ENCODE measurements at places on chromosomes 13 and 19.

GRCh38 chr19:41932720-41933332 lies 4.6 kb upstream of the ERFL start:
- DNase-seq: no peak

DNA sequence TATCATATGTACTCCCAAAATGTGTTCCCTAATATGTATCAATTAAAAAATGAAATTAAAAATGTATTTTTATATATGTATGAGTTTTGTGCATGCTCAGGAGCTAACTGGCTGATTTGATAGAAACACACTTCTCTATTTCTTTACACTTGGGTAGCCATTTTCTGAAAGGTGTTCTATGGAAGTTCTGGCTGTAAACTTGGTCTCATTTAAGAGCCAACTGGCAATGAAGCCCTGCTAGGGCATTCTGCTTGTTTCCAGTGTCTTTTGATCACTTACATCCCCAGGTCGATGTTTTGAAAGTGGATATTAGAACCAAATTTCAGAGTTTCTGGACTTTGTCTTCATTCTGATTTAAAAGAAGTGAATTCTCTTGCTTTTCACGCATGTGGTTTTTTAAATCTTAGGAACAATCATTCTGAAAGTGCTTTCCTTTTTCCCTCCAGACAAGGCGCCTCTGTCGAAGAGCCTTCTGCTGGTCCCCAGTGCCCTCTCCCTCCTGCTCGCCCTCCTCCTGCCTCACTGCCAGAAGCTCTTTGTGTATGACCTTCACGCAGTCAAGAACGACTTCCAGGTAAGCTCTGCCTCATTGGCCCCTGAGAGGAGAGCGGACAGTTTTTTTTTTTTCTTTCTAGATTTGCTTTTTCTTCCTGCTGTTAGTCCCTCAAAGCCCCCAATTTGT lies 20.1 kb downstream of the GPR18 start:
- no peak for DNase-seq

- DNase-seq: no peak
Measured at GRCh38 chr13:92122186-92122853, 723.9 kb downstream of the GPC5 start.

GRCh38 chr19:49651029-49651819 lies 9.2 kb downstream of the SCAF1 start:
- DNase-seq: no peak

DNA sequence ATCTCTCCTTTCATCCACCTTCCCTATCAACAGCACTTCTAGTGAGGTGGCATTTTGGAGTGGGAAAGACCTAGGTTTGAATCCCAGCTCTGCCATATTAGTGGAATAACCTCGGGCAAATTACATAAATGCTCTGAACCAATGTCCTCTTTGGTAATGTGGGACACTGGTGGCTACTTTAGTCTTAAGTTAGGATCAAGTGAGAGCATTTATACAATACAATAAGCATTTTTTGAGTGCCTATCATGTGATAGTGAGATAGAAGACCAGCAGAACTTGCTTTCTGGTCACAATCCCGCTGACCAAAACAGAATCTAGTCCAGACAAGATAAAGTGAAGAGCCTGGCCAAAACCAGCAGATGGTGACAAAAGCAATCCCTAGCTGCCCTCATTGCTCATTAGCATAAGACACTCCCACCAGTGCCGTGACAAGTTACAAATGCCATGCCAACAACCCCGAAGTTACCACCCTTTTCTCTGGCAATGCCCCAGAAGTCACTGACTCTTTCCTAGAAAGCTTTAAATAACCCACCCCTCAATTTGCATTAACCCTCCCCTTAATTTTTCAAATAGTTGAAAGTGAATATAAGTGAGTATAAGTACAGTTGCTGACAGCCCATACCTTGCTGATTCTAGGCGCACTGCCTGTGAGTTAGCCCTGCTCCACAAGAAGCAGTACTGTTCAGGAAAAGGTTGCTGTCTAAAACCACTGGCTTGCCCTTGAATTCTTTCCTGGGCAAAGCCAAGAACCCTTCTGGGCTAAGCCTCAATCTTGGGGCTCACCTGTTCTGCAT lies 28.9 kb upstream of the KPNA3 start:
- no peak for DNase-seq

- DNase-seq: no peak
Measured at GRCh38 chr13:95133498-95133897, 167.8 kb downstream of the ABCC4 start.

- no peak for DNase-seq
Measured at GRCh38 chr13:109741966-109742365, 44.4 kb downstream of the IRS2 start.

DNA sequence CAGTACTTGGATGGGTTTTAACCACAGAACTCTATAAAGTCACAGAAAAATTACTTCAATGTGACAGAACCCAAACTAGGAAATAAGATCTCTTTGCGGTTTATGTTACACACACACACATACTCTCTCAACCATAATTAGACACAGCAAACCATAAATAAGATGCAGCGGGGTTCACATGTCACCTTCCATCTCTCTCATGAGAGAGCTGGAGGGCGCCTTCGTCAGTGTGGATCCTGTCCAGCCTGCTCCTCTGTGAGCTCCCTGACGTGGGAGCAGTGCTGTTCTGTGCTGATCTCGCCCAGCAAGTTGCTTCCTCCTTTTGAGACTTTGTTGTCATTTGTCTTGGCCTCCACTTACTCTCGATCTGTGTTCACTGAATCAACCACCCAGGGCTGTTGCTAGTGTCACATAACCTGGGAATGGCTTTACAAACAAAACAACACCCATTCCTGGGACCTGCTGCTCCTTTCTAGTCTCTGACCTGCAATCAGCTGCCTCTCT lies 204.9 kb upstream of the KL start:
- DNase-seq: no peak

DNA sequence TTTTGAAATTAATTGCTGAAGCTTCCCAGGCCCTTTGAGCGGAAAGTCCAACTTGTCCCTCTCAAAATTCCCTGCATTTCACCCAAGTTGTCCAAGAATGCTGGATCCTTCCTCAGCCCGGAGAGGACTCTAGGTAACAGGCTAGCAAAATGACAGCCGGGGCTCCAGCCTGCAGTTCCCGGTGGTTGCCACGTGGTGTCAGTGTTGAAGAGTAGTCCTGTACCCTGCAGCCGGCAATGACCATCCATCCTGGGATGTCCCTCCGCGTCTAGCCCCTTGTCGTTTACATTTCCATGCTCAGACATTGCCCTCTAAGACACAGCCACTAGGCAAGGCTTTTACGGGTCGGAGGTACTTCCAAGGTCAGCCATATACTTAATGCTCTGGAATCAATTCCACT lies 31.4 kb upstream of the MTIF3 start:
- DNase-seq: peak; percentile 82

GRCh38 chr13:26557051-26557392 lies 461 bp upstream of the WASF3 start:
- peak; percentile 4 for DNase-seq

- no peak for DNase-seq
Measured at GRCh38 chr13:99046851-99047250, 69.0 kb upstream of the DOCK9 start.

DNA sequence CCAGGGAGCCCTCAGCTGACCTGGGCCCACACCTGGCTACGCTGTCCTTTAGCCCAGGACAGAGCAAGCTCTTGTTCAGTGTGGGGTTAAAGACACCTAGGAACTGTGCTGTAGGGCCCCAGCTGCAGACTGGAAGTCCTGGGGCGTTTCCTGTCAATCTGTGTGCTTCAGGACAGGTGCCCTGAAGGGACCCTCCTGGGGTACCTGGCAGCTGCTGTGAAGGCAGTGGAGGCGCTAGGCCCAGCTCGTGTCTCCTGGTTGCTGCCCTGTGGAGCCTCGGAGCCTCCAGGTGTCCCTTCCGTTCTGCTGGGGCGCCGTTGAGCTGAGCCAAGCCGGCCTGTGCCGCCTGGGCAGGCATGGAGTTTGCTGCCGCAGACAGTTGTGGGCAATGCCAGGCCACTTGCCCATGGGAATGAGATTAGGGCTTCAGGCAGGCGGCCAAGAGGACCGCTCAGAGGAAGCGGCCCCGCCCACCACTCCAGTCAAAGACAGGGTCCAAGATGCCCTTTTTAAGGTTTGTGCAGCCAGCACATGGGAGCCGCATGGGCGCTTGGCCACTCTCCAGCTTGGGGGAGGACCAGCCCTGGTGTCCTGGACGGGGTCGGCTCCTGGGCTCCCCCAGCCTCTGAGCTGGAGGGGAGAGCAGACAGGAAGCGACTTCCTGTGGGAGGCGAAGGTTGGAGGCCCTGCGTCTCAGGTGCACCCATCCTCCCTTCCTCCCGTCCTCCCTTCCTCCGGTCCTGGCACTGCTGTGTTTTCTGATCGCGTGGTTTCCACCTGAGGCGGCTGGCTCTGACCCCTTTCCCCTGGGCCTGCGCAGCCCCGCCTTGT lies 4.0 kb downstream of the PTBP1 start:
- DNase-seq: no peak

DNA sequence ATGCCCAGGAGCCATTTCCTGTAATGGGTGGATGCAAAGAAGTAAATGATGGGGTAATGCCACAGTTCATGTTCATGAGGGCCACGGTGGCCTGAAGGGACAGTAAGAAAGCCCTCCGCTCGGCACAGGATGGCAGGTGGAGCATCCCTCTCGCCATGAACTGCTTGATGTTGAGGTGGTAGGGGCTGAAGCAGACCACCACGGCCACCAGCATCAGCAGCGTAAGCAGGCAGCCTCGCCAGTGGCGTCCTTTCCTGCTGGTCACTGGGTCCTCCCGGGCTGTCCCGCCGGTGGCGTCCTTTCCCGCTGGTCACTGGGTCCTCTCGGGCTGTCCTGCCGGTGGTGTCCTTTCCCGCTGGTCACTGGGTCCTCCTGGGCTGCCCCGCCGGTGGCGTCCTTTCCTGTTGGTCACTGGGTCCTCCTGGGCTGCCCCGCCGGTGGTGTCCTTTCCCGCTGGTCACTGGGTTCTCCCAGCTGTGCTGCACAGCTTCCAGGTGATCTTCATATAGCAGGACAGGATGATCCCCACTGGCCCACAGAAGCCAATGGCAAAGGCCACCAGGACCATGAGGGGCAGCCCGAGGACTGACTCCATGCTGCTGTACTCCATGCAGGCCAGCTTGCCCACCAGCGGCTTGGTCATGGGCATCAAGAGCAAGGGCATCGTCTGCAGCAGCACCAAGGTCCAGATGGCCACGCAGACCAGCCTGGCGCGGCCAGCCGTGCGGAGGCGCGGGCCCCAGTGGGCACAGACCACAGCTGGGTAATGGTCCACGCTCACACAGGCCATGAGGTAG lies 93.2 kb upstream of the TM9SF2 start:
- DNase-seq: no peak

DNA sequence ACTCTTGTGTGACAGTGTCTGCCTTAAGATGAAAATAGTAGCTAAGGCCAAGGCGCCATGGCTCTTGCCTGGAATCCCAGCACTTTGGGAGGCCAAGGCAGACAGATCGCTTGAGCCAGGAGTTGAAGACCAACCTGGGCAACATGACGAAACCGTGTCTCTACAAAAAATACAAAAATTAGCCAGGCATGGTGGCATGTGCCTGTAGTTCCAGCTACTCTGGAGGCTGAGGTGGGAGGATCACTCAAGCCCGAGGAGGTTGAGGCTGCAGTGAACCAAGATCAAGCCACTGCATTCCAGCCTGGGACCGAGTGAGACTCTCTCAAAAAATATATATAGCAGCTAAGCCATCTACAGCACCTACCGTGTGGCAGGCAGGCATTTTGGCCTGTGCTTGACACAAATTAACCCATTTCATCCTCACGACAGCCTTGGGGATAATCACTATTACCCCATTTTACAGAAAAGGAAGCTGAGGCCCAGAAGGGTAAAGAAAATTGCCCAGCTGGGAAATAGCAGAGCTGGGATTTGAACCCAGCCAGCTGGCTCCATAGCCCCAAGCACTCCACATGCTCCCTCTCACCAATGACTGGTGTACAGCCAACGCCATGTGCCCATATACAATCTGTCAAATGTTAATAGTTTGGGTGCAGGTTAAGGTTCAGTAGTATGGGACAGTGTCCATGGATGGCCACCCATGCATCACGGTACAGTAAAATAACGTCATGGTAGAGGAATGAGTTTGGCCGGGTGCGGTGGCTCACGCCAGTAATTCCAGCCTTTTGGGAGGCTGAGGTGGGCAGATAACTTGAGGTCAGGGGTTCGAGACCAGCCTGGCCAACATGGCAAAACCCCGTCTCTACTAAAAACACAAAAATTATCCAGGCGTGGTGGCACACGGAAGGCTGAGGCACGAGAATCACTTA lies 3.1 kb downstream of the SLC1A5 start:
- DNase-seq: no peak

- DNase-seq: no peak
Measured at GRCh38 chr13:97310809-97311436, 88.8 kb downstream of the MBNL2 start.

DNA sequence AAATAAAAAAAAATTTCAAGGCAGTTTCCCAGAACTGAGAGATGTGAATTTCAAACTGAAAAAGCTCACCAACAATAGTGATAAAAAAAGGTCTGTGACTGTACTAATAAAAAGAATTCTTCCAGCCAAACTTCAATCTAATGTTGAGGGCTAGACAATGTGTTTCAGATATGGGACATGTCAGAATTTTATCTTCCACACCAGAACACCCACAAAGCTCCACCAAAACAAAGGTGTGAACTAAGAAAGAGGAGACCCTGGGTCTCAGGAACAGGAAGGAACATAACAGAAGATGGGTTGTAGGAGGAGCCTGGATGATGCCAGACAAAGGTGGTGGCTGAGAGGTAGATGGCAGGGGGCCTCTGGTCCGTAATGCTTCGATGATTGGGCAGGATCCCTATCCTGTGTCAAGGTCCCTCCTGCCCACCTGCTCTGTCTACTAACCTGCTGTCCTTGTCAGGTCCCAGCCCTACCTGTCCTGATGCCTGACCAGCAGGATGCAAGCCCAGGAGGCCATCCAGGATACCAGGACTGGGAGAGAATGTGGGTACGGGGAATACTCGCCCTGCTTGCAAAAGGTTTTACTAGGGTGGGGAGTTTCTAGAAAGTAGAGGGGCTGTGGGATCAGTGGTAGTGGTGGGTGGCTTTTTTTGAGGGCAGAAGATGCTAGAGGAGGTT lies 4.5 kb downstream of the MZF1 start:
- no peak for DNase-seq

- DNase-seq: no peak
Measured at GRCh38 chr19:37928527-37929286, 21.7 kb downstream of the SIPA1L3 start.

- no peak for DNase-seq
Measured at GRCh38 chr19:32174386-32175113, 170.9 kb upstream of the ZNF507 start.

DNA sequence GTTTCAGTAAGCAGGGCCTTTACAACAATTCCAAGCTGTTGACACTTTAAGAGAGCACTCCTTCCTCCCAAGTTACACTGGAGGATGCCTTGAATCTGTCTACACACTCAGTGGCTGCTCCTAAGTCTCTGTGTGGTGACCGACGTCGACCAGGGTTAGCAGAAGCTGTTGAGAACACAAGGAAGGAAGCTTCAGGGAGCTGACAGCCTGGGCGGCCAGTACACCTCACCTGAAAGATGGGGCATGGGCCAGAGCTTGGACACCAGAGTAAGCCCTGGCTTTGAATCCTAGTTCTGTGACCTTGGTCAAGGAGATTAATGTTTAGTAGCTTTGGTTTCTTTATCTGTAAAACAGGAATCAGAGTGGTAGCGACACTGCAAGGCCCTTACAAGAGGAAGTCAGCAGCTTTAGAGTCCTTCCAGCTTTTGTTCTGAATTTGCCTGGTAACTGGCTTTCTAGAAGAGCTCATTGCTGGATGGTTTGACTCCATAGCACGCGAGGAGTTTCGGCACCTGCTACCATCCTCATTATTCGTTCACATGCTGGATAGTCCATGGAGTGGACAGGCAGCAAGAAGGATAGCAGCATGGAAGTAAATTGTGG lies 214.2 kb downstream of the FGF9 start:
- peak; percentile 16 for DNase-seq
